Fibroblast of lung (primary cell): ENCODE measurements at places on chromosomes 2 and 18. TPM values are rescaled to one million over a fixed set of nuclear protein-coding genes. Genes with fewer than 3 reads are reported as not detected.

- DNase-seq = no peak
Measured at GRCh38 chr18:9634856-9635255, 20.5 kb upstream of the PPP4R1 start.

CTAGE1 gene
- total RNA-seq = under 0.01 TPM in 1 of 2 replicates, not detected in the other

GRCh38 chr18:70082430-70082829, 123.1 kb downstream of the RTTN start:
- no peak for DNase-seq

GRCh38 chr2:216672466-216672865, 22.9 kb downstream of the IGFBP5 start:
- DNase-seq = no peak

LRRTM4 gene
- total RNA-seq = not detected in 2 replicates

DNA sequence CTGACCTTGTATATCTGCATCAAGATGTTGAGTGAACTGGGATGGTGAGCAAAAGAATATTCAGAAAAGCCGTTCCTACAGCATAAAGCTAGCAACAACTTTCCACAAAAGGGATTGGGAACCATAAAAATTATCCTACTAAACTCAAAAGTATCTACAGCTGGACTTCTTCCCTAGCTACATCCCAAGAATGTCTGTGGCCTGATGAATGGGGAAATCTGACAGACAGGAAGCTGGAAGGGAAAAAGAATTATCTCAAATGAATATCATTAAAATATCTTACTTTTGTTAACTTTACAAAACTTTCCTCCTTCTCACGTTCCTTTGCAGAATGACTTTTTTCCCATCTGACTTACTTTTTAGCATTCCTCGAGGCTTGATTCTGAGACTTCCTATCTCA, 150.9 kb downstream of the PDE11A start:
- no peak for DNase-seq

DNA sequence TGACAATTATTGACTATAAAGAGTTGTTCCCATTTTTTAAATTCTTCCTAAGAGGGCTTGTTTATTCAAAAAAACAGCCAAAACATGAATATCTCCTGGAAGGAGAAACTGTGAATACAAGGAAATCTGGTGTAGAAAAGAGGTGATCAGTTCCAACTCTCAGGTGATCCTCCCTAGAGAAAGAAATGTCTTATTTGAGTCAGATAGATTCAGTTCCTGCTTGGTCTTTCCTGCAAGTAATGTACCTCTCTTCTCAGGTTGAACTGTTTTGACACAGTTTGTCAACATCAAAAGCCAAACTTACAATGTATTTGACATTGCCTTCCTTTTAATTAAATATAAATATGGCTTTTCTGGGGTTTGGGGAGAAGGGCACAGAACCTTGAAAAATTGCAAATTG, 567.4 kb downstream of the ARHGAP15 start:
- DNase-seq = no peak

- DNase-seq = peak; percentile 20
Measured at GRCh38 chr2:98518101-98518500, 73.4 kb downstream of the INPP4A start.

DNA sequence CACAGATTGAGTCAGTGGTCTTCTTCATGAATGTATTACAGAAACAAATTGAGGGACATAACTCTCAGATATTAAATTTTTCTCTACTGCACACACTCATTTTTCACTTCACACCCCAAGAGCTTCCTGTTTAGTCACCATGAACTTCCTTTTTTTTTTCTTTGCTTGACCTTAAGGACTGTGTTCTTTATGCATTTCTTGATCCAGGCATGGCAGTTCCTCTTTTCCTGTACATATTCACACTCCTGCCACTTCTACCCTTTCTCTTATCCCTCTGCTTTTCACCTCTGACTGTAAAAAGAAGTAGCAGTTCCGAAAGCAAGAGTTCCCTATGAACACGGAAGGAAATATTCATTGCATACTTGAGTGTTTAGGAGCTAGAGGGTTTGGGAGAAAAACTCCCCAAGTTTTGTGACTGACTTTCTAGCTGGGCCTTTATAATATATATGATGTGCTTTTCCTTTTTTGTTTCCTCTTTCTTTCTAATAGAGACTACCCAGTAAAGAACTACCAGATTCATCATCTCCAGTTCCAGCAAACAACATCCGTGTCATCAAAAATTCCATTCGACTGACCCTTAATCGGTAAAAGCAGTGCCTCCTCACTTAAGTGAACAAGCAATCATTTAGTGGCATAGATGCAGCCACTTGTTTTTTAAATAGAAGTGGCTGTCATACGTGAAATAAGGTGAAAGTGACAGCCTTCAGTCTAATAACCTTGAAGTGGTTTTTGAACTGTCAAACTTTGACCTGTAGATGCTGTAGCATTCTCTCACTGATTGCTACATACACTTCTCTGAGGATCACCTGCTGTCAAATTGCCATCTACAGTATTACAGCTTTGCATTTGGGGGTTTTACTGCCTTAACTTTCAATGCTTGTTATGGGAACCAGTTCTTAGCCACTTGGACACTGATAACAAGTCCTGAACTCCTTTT, 40.8 kb downstream of the PAPOLG start:
- DNase-seq = no peak

OST4 gene
- 479 and 505 TPM in 2 replicates for total RNA-seq

LCT gene
- total RNA-seq = under 0.01 TPM in 2 replicates

GRCh38 chr2:149534674-149535073, 52.9 kb downstream of the MMADHC start:
- DNase-seq = no peak

PRKRA gene
- 40.5 and 45.7 TPM in 2 replicates for total RNA-seq

- no peak for DNase-seq
Measured at GRCh38 chr2:36404754-36405153, 49.2 kb downstream of the CRIM1 start.

DNA sequence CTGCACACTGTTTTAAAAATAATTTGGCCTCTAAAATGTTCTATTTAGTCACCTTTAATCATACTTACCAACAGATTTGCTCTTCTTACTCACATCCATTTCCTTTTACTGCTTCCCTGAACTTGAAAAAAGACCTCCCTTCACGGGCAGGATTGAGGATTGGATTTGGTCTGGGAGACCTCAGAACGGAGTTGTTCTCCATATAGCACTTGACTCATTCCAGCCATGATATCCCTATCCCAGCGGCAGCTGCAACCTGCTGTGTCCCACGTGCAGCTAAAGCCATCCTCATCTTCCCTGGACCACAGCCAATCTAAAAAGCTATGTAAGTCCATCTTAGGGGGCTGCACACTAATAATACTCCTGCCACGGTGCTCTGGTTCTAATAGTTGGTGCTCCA, 97.0 kb upstream of the PTPRM start:
- no peak for DNase-seq

ST8SIA5 gene
- total RNA-seq = under 0.01 TPM in 2 replicates

GRCh38 chr2:109272461-109272860, 143.5 kb downstream of the SH3RF3 start:
- peak; percentile 25 for DNase-seq

MGAT4A gene
- total RNA-seq = 0.17 and 0.26 TPM in 2 replicates

DNA sequence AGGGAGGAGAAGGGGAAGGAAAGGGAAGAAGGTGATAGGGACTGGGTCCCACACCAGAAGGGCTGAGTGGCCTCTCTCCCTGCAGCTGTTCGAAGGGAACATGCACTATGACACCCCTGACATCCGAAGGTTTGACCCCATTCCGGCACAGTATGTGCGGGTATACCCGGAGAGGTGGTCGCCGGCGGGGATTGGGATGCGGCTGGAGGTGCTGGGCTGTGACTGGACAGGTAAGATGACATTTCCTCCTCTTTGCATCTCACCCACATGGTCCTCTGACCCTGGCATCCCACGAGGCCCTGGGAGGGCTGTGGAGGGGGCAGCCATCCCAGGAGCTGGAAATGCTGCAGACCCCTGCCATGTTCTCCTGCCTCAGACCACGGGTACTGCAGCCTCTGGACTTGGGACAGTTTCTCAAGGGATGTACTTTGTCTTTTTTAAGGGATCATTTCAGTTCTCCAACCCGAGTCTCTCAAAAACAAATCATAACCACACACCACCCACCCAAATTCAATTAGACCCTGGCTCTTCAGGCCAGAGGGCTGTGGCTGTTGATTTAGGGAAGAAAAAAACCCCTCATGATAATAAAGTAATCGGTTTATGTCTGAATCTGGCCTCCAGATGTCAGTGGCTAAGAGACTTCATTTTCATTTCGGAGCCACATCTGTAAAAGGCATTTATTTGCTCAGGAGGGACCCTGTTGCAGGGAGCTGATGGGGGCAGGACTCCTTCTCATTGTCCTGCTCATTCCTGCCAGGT, 63.5 kb downstream of the NRP2 start:
- DNase-seq = no peak

DNA sequence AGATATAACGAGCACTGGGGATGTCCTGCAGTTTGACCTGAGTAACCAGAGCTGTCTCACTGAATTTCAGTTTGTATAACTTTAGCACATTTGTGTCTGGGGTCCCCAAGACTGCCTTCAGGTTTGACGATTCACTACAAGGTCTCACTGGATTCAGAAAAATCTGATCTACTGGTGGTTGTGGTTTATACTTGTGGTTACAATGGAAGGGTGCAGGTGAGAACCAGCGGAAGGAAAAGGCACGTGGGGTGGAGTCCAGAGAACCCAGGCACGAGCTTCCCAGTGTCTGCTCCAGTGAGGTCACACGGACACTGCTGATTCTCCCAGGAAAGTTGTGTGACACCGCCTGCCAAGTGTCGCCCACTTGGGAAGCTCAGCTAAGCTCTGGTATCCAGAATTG, 126.0 kb downstream of the ZNF236 start:
- DNase-seq = no peak

- DNase-seq = no peak
Measured at GRCh38 chr2:41880561-41881243, 167.1 kb upstream of the PKDCC start.

ADD2 gene
- 2.5 and 2.6 TPM in 2 replicates for total RNA-seq

GRCh38 chr18:70160073-70160678, 45.3 kb downstream of the RTTN start:
- DNase-seq = no peak

PARD6G gene
- total RNA-seq = 2.1 and 3.1 TPM in 2 replicates

- DNase-seq = no peak
Measured at GRCh38 chr2:85675866-85676548, 8.0 kb upstream of the SFTPB start.

NXPH2 gene
- not detected in 2 replicates for total RNA-seq

UBE2E3 gene
- total RNA-seq = 43.1 and 57.5 TPM in 2 replicates

GRCh38 chr2:14316594-14316993, 315.9 kb upstream of the LRATD1 start:
- no peak for DNase-seq

ARPC2 gene
- 130 and 199 TPM in 2 replicates for total RNA-seq

GRCh38 chr2:239293775-239294430, 106.9 kb downstream of the HDAC4 start:
- DNase-seq = no peak

DNA sequence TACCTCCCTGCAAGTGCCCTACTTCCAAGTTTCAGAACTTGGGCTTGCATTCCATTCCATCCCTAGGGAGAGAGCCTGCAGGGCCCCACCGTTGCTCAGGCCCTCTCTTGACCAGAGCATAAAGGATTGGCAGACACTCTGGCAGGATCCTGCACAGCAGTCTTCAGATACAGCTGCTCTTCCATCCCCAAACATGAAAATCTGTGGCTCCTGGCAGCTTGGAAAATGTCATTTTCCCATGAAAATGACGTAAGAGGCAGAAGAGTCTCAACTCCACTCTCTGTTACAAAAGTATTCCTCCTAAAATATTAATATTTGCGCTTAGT, 162.6 kb downstream of the GFPT1 start:
- DNase-seq = no peak

MARCHF4 gene
- 0.26 and 1.3 TPM in 2 replicates for total RNA-seq

PNPT1 gene
- 14.2 and 20.0 TPM in 2 replicates for total RNA-seq

GRCh38 chr2:72037261-72037666, 110.4 kb downstream of the CYP26B1 start:
- peak; percentile 66 for DNase-seq

MRO gene
- under 0.01 TPM in 2 replicates for total RNA-seq

DNA sequence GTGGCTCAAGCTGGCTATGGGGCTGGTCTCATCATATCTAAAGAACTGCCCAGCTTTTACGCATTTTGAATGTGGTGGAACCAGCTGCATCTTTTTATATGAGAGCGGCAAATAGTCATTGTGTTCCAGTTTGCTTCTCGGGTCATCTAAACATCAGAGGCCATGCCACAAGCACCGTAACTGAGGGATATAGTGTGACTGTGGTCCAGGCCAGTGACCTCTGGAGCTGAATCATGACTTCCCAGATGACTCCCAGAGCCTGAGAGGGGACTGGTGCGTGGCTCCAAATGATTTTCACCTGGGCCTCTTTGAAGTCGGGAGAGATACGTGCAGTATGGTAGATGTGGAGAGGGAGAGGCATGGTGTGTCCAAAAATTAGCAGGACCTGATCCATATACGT, 271.0 kb downstream of the NEDD4L start:
- peak; percentile 43 for DNase-seq

GRCh38 chr18:11308499-11308898, 159.1 kb upstream of the PIEZO2 start:
- DNase-seq = peak; percentile 16

SLC16A14 gene
- 1.5 and 5.6 TPM in 2 replicates for total RNA-seq

ALPI gene
- total RNA-seq = not detected in 2 replicates

DNA sequence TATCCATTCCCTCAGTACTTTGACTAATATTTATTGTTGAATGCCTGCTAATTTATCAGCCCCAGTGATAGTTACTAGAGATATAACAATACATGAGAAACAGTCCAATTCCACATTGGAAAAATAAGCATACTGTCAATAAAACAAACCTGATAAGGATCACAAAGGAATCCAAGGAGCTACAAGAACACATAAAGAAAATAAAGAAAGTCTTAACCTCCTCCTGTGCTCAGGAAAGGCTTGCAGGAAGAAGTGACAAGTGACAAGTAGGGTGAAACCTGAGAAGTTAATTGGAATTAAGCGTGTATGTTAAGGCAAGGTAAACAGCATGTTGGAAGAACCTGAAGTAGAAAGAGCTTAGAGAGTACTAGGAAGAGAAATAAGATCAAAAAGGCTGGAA, 20.3 kb upstream of the ASNSD1 start:
- DNase-seq = no peak

GRCh38 chr18:36274083-36274715, 23.3 kb upstream of the FHOD3 start:
- no peak for DNase-seq

GRCh38 chr2:41489638-41490037, 558.2 kb upstream of the PKDCC start:
- DNase-seq = no peak

GRCh38 chr2:157181234-157181633, 76.3 kb upstream of the GALNT5 start:
- DNase-seq = no peak

UGT1A10 gene
- not detected in 2 replicates for total RNA-seq

DNA sequence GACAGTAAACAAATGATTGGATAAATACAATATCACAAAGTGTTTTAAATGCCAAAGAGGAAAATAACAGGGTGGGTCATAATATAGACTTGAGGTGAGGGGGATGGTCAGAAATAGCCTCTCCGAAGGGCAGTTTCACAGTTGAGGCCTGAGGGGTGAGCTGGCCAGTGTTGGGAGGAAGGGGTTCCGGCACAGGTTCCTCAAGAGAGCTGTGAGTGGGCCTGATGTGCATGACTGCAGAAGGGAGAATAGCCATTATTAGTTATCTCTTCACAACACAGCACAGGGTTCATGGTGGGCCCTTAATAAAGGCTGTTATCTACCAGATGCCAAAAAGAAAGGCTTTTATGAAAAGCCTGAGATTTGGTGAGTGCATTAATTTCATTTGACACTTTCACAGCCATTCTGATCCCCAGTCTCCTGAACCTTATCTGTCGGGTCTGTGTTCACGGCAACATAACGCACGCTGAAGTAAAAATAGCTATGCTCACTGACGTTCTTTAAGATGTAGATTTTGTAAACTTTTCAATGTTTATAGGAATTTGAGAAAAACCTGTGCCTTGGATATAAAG, 39.6 kb downstream of the POLR1A start:
- DNase-seq = no peak

GRCh38 chr2:160022162-160022561, 40.3 kb downstream of the PLA2R1 start:
- peak; percentile 10 for DNase-seq
